ENCODE measurements at places on chromosomes 13 and 19.

DNA sequence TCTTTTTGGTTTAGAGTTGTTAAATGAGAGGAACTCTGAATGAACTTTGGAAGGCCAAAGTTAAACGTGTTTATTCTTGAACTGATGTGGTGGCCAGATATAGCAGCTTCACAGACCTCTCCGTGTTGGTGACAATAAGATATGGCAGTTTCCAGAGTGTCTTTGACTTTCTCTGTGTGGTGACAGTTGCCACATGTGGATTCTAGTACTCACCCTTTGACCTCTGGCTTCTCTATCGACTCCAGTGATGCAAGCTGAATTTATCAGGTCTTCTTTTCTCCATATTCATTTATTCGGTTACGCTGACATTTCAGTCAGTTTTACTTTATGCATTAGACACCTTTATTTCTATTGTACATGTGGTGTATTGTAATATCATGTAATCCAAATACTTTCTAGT lies 1469.5 kb downstream of the SLITRK1 start:
- no peak for DNase-seq

GRCh38 chr13:24911133-24911908 lies 147.4 kb downstream of the RNF17 start:
- DNase-seq = no peak

- DNase-seq = peak; percentile 78
Measured at GRCh38 chr19:48351341-48351752, 12.4 kb downstream of the TMEM143 start.

DNA sequence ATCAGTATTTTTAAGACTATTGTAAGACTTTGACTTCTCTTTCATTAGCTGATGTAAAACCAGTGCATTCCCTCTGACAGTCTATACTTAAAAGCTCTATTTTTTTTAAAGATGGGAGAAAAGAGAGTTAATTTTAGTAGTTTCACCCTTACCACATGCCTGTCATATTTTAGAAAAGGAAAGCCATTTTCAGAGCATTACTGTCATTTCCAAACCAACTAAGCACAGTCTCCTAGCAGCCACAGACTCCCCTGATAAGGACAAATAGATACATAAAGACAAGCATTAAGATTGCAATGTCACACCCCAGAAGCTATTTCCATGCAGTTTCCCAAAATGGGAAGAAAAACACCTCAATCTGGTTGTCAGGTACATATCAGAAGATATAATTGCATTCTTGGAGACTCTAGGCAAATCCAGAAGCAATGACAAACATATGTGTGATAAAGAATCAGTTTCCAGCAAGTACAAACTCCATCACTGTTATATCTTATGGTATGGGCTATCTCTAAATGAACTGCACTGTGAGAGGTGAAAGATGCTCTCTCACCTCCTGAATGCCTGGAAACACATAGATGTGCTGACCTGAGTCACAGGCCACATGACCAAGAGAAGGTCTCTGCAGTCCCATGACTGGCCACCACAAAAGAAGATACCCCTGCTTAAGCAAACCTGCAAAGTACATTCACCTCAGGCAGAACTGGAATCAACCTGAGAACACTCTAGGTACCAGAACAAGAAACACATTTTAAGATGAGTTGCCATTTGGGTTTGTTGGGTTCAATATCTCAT lies 303.3 kb downstream of the POU4F1 start:
- DNase-seq = no peak

- DNase-seq = no peak
Measured at GRCh38 chr13:21759463-21759862, 88.6 kb downstream of the FGF9 start.

GRCh38 chr13:77980592-77980991 lies 62.0 kb upstream of the EDNRB start:
- no peak for DNase-seq

GRCh38 chr19:53545271-53546065 lies 7.5 kb downstream of the ZNF331 start:
- DNase-seq = no peak

DNA sequence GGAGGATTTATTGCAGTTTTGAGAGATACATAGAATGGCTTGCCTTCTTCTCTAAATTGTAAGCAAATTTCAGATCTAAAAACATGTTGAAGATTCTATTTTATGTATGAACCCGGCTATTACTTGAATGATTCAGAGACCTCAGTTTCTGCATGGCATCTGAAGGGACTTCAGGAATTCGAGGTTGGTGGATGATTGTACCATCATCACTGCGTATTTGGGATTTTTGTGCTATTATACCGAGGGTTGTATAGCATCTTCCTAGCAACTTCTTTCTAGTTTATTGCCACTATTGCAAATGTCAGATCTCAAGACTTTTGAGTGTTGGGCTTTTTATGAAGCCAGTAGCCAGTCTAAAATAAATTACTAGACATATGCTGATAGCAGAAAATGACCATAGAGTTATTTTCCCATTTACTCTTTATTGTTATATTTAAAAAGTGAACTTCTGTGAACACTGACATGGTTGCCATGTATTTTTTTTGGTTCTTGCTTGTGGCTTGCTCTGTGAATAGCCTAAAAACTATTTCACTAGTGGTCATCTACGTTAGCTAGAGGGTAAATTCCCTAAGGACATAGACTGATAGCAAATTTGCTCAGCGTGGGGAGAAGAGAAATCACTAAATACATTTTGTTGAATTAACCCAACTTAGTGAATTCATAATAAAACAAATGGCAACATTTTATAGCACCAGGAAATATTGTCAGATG lies 70.6 kb upstream of the KLF12 start:
- DNase-seq = no peak

DNA sequence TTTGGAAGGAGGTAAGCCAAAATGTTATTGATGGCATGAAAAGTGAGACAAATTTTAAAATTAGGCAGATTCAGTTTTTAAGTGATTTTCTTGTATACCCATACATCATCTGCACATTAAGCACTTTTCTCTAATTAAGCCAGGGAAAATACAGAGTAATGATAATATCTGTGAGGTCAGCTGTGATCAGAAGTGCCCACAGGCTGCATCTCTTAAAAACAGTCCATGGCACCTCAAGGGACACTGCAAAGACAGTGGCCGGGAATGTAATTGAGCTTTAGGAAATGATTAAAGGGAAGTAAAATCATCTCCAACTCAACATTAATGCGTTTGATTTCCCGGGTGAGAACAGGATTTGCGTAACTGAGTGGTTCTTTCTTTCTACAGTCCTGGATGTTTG lies 2.0 kb downstream of the COL4A1 start:
- DNase-seq = no peak

- no peak for DNase-seq
Measured at GRCh38 chr13:113399755-113400149, 35.8 kb upstream of the GRTP1 start.

DNA sequence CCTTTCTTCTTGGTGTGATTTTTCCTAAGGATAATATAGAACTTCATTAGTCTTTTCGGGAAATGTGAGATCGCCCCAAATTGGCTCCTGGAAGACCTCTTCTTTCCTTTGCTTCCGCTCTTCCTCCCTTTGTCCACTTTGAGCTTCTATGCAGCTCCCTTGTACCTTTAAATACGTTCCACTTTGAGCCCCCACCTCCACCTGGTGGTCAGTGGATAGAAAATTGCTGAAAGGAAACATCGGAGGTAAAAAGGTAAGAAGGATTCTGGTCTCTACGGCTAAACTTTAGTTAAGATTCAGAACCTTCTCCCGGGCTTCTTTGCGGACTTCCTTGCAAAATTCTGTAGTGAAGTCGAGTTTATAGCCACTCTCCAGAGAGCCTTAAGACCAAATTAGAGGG lies 55.0 kb upstream of the TM9SF2 start:
- DNase-seq = no peak

GRCh38 chr19:17292301-17293074 lies 10.7 kb downstream of the ABHD8 start:
- peak; percentile 75 for DNase-seq

DNA sequence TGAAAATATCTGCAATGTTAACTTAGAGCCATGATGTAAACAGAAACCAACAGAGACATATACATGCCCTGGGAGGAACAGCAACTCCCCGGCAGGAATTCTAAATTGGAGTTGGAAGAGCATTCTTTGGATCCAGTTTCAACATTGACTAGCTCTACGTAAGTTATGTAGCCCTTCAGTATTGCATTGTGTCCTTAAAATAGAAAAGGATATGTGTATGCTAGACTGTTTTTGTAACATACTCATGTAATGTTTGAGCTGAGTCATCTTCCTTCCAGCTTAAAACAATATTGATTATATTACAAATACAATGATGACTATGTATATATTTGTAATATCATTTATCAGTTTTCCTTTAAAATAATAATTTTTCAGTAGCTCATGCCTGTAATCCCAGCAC lies 1422.2 kb upstream of the PCDH20 start:
- DNase-seq = no peak

DNA sequence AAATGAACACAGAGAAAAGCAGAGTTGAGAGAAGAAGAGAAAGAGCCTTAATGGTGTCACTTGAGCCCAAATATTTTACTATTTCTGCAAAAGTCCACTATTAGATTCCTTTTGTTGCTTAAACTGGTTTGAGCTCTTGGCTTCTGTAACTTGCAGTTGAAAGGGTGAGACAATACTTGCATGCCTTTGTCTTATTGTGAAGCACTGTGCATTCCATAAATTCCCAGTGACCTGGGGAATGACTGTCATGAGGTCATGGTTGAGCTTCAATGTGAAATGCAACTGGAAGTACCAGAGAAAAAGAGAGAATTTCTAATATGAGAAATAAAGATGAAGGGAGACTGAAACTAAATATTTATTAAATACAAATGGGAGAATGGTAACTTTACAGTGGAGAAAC lies 310.9 kb downstream of the TDRD3 start:
- no peak for DNase-seq

DNA sequence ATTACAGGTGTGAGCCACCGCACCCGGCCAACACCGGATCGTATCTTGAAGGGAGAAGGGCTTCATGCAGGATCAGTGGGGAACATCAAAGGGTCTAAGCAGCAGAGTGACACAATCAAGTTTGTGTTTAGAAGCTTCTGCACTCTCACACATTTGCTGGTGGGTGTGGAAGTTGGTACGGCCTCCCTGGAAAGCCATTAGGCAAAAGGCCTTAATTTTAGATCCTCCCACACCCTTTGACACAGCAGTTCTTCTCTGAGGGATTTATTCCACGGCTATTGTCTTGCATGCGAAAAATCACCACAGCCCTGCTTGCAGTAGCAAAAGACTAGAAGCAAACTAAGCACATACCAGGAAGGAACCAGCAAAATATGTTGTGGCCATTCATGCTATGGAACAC lies 18.3 kb upstream of the SLC1A5 start:
- no peak for DNase-seq

DNA sequence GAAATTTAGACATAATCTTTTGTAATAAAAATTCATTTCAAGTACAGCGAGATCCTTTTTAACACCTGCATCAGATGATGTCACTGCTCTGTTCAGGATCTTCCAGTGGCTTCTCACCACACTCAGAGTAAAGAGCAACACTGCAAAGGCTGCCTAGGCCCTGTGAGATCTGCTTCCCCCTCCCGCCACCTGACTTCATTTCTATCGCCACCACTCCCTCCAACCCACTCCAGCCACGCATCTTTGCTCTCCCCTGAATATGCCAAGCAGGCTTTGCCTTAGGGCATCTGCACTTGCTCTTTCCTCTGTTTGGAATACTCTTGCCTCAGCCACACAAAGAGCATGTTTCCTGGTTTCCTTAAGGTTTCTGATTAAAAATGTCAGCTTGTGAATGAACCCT lies 58.3 kb downstream of the MBNL2 start:
- no peak for DNase-seq

DNA sequence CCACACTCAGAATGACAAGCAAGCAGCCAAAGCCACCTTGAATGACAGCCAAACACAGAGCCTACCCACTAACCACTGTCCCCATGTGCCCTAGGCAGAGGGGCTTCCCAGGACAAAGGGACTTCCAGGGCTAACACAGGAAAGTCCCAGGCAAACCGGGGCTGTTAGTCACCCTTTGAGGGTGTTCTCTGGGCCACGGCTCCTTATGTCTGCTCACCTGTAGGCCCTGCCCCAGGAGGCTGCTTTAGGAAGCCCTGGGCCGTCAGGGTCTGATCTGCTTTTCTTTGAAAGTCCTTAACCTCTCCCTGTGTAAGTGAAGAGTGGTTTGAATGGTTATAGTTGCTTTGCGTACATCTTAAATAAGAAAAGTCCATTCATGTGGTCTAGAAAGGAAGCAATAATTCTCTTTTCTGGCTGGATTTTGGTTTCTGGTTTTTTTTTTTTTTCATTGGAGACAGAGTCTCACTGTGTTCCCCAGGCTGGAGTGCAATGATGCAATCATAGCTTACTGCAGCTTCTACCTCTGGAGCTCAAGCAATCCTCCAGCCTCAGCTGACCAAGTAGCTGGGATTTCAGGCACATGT lies 161.4 kb downstream of the EFNB2 start:
- DNase-seq = no peak

GRCh38 chr19:21612403-21612872 lies 107.0 kb downstream of the ZNF429 start:
- DNase-seq = no peak

- DNase-seq = no peak
Measured at GRCh38 chr19:3516675-3517207, 10.6 kb downstream of the FZR1 start.

DNA sequence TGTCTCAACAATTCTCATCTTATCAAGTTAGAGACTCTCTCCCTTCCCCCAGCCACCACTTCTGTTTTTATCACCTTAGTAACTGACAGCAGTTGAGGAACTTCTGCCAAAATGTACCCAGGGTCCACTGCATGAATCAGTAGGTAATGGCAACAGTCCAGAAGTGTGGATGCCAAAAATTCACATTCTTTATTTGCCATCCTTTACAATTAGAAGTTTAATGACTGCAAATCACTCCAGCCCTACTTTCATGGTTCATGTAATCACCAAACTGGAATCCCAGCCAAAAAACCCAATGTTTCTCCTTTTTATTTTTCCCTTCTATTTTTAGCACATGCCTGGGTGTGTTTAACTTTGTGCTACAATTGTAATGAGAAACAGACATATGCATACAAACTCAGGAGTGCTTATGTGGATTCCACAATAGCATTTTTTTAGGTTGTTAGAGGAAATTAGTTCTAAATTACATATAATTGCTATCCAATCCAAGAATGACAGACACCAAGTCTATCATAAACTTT lies 243.5 kb downstream of the RGCC start:
- no peak for DNase-seq

- DNase-seq = no peak
Measured at GRCh38 chr13:47066226-47066625, 169.4 kb upstream of the HTR2A start.

- peak; percentile 77 for DNase-seq
Measured at GRCh38 chr19:511101-511851, 4.0 kb downstream of the TPGS1 start.

DNA sequence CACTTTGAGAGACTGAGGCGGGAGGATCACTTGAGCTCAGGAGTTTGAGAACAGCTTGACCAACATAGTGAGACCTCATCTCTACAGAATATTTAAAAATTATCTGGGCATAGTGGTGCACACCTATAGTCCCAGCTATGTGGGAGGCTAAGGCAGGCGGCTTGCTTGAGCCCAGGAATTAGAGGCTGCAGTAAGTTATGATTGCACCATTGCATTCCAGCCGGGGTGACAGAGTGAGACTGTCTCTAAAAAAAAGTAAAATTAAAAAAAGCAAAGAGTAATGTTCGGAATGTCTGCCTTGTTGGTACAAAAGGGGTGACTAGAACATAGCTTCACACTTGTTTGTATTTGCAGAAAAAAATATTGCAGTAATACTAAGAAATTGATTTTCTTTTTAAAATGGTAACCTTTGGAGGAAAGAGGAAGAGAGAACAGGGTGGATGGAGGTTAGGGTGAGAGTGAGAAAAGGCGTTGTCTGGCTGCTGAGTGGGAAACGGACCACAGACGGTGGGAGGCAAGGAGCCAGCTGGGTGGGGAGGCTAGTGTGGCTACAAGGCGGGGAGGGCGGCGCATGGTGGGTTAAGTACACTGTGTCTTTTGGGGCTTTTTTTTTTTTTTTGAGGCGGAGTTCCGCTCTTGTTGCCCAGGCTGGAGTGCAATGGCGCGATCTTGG lies 10.2 kb downstream of the PPP1R14A start:
- DNase-seq = no peak

Data from activated T-cell treated with anti-CD3 and anti-CD28 coated beads, Interleukin-2, amount 50 U/mL, for 4 hours (primary cell).